ENCODE measurements at places on chromosomes 13 and 19.
A peak's percentile ranks its signal among the peaks of the same experiment; 100 is the strongest.

GRCh38 chr19:36246006-36246481, 31.1 kb downstream of the ZNF146 start:
- ATAC-seq: peak; percentile 17

GRCh38 chr13:101982903-101983302, 418.9 kb downstream of the FGF14 start:
- no peak for ATAC-seq

DNA sequence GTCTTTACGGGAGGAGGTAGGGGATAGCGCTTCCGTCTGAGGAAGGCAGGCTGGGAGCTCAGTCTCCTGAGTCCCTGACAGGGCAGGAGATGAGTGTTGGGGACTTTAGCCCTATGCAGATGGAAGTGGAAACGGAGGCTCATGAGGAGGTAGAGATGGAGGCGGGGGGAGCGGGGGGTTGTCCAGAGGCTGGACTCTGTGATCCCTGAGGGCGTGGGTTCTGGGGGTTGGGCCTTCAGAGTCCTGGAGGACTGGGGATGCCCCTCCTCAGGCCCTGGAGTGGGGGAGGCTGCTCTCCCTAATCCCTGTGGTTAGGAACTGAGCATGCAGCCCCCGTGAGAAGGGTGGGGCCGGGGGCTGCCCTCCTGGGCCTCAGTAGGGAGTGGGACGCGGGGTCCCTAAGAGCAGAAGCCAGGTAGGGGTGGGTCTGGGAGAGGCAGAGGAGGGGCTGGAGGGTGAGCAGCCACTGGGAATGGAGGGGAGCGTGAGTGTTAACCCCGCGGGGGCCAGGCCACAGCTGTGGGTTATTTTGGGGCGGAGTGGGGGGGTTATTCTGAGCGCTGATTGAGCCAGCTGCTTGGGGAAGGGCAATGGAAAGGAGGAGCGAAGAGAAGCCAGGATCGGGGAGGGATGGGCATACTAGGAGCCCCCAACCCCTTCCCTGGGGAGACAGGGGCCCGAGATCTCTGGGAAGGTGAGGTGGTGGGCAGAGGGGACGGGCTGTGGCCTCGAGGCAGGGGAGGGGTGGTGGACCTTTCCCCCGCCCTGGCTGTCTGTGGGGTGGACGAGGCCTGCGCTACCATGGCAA, 2.8 kb downstream of the GRIN2D start:
- ATAC-seq: no peak

DNA sequence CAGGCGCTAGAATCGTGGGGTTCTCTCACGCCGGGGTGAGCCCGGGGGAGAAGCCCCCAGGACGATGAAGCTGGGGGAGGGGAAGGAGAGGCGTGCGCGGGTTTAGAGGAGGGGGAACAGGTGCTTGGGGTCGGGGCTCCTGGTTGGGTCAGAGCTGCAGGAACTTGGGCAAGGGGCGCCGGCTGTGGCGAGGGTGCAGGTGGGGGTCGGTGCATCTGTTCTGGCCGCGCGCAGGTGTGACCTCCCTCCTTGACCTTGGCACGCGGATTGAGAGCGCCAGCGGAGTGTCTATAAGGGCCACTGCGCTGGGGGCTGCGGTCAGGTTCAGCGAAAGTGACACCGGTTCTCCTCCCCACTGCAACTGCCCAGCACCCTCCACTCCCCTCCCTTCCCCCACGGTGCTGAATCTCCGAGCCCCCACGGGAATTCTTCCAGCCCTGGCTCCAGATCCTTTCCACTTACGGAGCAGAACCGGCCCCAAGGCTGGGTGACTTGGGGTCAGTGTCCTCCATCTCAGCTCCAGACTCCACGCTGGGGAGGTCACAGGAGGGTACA, 618 bp downstream of the TMEM38A start:
- ATAC-seq: no peak

GRCh38 chr13:73040968-73041596, 17.7 kb upstream of the KLF5 start:
- no peak for ATAC-seq

GRCh38 chr19:2627319-2627829, 75.1 kb downstream of the GNG7 start:
- peak; percentile 90 for ATAC-seq

DNA sequence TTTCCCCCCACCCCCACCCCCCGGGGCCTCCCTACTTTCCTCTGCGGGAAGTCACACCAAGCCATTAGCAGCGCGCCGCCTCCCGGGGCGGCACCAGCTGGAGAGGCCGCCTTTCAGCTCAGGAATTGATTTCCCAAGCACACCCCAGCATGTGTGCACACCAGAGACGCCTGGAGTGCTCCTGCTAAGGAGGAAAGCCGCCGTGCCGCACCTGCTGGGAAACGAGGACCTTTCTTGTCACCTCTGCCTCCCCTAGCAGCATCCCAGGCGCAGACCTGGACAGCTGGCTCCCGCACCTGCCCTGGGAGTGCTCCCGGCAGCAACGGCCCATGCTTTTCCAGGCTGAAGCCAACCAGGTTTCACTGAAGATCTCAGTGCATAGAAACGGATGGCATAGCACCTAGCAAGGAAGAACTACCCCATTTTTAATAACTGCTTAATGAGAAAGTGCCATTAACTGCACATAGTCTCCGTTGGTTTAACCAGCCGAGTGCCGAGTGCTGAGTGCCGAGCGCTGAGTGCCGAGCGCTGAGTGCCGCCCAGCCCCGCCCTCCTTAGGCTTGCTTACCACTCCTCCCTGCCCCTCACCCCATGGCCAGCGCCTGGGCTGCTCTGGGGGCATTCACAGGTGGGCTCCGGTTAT, 165.0 kb downstream of the USP12 start:
- ATAC-seq: peak; percentile 66

DNA sequence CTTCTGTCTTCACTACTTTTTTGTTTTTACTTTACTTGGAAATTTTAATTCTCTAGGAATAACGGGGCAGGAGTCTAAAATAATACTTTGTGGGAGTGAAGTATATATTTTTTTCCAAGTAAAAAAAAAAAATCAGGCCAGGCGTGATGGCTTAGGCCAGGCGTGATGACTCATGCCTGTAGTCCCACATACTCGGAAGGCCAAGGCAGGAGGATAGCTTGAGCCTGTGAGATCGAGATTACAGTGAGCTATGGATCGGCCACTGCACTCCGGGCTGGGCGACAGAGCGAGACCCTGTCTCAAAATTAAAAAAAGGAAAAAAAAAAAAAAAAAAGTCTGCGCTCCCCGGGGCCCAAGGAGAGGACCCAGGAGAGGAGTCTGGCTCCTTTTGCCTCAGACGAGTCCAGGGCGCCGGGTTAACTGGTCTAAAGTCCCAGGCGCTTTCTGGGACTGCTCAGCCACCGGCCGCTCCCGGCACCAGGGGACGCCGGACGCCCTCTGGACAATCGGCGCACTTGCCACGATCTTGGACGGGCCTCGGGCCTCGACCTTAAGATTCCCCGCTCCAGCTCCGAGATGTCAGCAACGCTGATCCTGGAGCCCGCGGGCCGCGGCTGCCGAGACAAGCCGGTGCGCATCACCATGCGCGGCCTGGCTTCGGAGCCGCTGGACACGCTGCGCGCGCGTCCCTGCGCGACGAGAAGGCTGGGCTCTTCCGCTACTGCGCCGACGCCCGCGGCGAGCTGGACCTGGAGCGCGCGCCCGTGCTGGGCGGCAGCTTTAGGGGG, 2.7 kb upstream of the ZFP82 start:
- peak; percentile 24 for ATAC-seq

- no peak for ATAC-seq
Observed at GRCh38 chr13:80134346-80134745, 206.6 kb downstream of the SPRY2 start.

- no peak for ATAC-seq
Observed at GRCh38 chr13:23679220-23679619, 109.0 kb downstream of the TNFRSF19 start.

GRCh38 chr13:33340631-33341030, 55.1 kb upstream of the STARD13 start:
- ATAC-seq: no peak

GRCh38 chr19:49567861-49568441, 12.4 kb downstream of the NOSIP start:
- ATAC-seq: no peak

DNA sequence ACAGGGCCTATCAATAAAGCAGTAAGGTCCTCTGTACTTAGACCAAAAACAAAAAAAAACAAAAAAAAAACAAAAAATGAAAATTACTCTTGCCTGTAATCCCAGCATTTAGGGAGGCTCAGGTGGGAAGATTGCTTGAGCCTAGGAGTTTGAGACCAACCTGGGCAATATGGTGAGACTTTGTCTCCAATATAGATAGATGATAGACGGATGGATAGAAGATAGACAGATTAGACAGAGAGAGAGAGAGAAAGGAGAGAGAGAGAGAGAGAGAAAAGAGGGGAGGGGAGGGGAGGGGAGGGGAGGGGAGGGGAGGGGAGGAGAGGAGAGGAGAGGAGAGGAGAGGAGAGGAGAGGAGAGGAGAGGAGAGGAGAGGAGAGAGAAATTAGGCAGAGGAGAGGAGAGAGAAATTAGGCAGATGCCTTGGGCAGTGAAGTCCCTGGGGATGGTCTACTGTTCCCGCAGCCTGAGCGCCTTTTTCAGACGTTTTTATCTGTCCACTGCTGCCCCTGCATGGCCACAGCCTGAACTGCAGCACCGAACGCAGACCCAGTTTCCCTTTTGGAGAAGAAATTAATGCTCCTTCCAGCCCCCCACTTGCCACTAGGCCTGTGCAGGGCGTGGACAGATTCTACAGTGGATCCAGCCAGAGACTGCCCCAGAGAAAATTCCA, 9.8 kb upstream of the ZNF627 start:
- peak; percentile 90 for ATAC-seq

GRCh38 chr19:42270346-42271044, 1.4 kb downstream of the CIC start:
- peak; percentile 37 for ATAC-seq

DNA sequence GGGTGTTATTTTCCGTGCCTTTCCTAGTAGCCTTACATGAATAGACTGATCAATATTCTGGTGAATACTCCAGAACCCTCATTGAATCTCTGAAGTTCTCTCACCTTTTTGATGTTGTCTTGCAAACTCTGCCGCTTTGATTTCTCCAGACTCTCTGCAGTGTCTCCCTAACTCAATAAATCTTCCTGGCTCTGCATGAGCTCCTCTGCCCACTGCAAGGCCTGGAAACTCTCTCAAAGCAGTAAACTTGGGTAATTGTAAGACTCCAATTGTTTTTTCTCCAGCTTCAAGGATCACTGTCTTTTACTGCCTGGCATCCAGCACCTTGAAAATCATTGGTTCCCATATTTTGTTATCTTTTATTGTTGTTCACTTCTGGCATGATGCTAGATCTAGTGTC, 198.4 kb downstream of the GPC5 start:
- no peak for ATAC-seq

DNA sequence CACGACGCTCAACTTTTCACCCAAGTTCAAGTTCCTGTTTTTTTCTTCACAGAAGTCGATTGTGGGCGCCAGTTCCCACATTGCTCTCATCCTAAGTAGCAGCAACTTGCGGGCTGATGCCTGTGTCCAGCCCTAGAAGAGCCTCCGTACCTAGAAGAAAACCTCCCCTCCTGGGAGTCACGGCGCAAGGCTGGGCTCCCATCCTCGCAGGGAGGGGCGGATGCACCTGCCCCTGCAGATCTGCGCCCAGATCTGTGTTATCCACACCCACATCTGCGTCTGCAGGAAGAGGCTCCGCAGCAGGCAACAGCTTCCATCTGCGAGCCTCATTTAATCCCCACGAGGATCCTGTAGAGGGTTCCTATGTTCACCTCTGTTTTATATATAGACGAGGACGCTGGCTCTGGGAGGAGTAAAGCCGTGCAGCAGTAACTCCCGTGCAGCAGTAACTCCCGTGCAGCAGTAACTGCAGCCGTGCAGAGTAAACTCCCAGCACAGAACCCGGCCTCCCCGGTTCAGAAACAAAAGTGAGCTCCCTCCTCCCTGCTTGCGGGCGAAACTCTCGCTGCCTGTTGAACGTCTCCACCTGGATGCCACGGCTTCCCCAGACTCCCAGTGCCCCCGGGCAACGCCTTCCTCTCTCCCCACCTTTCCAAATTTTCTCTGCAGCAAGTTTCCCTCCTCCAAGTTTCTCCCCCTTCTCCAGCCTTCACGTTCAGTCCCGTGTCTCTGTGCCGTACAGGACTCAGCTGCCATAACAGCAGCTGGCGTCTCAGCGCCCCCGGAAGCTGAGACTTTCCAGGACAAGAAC, 23.5 kb upstream of the LAIR1 start:
- no peak for ATAC-seq
